Activated T-helper 1 cell treated with anti-CD3 and anti-CD28 coated beads, Interleukin-12 subunit alpha, Interleukin-12 subunit beta, Interleukin-2, Interleukin-4 antibody, amounts not matched to agents 30 ng/mL and 10 ng/mL and 1 ng/mL, durations not matched to agents 14 hours and 24 hours and 36 hours (primary cell): ENCODE measurements at places on chromosomes 1 and 21. TPM values are rescaled to one million over a fixed set of nuclear protein-coding genes. Genes with fewer than 3 reads are reported as not detected.

GRCh38 chr1:221987860-221988520, 246.1 kb upstream of the DUSP10 start:
- no peak for DNase-seq

- DNase-seq = no peak
Measured at GRCh38 chr1:1901641-1902294, 10.9 kb upstream of the GNB1 start.

- DNase-seq = no peak
Measured at GRCh38 chr1:164638492-164639202, 79.7 kb downstream of the PBX1 start.

- no peak for DNase-seq
Measured at GRCh38 chr1:160607672-160608032, 28.4 kb upstream of the CD84 start.

GRCh38 chr1:204132718-204133117, 19.1 kb downstream of the ETNK2 start:
- DNase-seq = no peak

DNA sequence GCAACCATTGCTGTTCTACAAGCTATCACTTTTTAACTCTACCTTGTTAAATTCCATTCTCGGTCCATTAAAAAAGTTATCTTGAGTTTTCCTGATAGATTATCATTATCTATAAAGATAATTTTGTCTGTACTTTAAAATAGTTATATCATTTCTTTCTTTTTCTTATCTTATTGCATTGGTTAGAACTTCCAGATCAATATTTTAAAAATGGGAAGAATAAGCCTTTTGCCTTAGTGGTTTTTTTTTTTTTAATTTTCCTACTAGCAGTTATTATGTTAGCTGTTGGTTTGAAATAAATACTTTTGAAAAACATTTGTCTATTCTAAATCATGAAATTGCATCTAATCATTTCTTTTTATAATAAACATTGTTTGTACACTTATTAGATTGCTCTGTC, 71.0 kb upstream of the ATF3 start:
- no peak for DNase-seq

GRCh38 chr1:192477630-192478029, 97.9 kb upstream of the RGS1 start:
- no peak for DNase-seq

Gene TEX38
- 0.18 TPM in 1 of 2 replicates, not detected in the other for total RNA-seq
